Thyroid gland (tissue), 4 donors: ENCODE measurements at places on chromosomes 5 and 9.

DNA sequence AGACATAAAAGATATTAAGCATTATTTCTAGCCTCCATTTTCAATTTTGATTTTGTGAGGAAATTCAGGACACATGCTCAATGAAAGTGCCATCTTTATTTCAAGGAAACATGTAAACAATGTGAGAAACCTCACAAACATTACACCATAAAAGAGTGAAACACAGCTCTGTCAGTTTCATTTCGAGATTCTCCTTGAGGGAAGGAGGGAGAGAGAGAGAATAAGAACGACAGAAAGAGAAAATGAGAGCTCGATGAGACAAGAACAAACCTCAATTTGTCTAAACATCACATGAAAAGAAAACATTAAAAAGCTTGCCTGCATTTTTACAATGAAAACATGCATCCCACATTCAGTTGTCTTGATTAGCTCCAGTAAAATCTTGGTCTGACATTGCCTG lies 553.5 kb upstream of the MEF2C start:
- no peak for DNase-seq

GRCh38 chr9:78235256-78235761 lies 566 bp upstream of the CEP78 start:
- peak; percentile 44 for DNase-seq

GRCh38 chr9:105975886-105976645 lies 281.7 kb downstream of the TMEM38B start:
- no peak for DNase-seq

GRCh38 chr9:124448019-124448418 lies 2.2 kb upstream of the ADGRD2 start:
- DNase-seq, result no peak

DNA sequence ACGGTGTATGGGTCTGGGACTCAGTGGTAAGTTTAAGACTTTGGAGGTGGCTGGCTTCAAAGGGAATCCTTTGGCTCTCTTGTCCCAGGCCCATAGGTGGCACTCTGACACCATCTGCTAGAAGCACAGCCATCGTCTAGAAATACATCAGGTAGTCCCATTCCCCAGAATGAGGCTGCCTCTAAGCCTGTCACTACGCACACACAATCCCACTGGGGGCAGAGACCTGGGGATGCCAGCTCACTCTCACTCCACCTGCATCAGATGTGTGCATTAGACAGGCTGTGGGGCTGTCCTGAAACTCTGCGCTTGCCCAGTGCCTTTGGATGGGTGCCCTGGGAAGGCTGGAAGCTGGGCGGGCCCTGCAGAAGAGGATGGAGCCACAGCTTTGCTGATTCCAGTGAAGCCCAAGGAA lies 127.5 kb upstream of the PANK3 start:
- DNase-seq, result peak; percentile 23

DNA sequence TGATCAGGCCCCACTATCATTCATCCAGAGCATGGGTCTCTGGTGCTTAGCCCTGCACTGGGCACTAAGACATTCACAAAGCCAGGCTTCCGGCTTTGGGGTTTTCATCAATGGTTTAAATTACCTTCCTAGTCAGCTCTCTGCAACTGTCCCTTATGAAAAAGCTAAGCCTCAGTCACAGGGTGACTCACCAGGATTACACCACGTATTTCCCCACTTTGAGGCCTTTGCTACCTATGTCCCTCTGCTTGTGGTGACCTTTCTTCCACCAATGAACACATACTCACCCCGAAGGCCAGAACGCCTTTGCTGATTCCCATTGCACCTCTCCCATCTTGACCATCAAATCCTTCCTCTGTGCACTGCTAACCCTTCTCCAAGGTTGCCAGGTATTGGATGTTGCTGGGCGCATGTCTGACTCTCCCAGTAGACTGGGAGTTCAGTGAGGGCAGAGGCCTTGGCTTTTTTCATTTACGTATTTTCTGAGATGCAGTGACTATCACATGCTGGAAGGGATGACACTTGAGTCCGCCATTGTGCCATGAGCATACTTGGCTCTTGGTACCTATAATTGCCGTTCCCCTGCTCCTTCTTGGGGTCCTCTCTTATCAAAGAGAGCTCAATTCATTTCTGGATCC lies 58.7 kb upstream of the TNFSF8 start:
- no peak for DNase-seq

DNA sequence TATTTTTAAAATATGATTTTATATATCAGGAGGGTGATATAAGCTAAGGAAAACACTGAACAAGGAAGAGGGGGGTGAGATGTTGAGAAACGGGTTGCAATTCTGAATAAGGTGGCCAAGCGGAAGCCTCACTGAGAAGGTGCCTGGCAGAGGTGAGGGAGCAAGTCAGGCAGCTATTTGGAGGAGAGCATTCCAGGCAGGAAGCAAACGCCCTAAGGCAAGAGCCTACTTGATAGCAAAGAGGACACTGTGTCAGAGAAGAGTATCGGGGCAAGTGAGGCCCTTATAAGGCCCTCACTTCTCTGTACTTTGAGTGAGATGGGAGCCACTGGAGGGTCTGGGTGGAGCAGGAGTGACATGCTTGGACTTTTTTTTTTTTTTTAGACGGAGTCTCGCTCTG lies 8.0 kb upstream of the CTNNA1 start:
- no peak for DNase-seq

GRCh38 chr9:7117676-7118561 lies 360.1 kb downstream of the KDM4C start:
- DNase-seq, result no peak

- no peak for DNase-seq
Observed at GRCh38 chr5:61463596-61463995, 131.5 kb downstream of the ZSWIM6 start.

DNA sequence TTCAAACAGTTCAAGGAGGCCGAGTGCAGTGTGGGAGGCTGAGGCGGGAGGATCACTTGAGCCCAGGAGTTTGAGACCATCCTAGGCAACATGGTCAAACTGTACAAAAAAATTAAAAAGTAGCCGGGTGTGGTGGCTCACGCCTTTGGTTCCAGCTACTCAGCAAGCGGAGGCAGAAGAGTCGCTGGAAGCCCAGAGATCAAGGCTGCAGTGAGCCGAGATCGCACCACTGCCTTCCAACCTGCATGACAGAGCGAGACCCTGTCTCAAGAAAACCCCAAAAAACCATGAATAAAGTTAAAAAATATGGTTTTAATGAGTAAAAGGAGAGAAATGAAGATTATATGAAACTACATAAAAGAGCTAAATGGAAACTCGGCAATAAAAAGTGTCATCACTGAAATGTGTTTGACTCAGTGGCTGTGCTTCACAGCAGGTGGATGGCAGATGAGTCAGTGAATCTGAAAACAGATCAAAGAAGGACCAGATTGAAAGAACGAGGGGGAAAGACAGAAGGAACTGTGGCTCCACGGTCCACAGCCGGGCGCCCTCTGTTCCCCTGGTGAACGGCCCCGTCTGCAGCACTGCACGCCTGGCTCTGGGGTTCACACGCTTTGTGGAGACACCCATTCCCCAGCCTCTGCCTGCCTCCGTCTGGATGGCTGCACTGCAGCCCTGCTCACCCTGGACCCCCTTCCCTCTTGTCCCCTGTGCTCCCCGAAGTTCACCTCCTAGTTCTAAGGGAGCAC lies 25.1 kb downstream of the EXD3 start:
- no peak for DNase-seq

GRCh38 chr5:6743161-6743560 lies 29.9 kb downstream of the TENT4A start:
- no peak for DNase-seq

DNA sequence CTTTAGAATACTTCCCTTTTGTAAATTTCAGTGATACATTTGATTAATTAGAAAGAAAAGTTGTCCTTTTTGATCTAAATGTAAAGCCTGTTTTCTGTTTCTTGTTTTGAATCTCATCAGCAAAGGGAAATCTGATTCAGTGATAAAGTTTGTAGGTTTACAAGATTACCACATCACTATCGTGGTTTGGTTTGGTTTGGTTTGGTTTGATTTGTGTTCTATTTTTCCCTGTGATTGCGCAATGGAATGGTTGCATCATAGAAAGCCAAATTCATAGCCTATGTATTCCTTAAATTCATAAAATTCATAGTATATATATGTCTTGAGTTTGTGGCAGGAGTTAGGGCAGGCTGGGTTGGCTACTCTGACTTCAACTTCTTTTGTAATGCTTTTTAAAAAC lies 15.2 kb downstream of the SRFBP1 start:
- DNase-seq, result no peak

DNA sequence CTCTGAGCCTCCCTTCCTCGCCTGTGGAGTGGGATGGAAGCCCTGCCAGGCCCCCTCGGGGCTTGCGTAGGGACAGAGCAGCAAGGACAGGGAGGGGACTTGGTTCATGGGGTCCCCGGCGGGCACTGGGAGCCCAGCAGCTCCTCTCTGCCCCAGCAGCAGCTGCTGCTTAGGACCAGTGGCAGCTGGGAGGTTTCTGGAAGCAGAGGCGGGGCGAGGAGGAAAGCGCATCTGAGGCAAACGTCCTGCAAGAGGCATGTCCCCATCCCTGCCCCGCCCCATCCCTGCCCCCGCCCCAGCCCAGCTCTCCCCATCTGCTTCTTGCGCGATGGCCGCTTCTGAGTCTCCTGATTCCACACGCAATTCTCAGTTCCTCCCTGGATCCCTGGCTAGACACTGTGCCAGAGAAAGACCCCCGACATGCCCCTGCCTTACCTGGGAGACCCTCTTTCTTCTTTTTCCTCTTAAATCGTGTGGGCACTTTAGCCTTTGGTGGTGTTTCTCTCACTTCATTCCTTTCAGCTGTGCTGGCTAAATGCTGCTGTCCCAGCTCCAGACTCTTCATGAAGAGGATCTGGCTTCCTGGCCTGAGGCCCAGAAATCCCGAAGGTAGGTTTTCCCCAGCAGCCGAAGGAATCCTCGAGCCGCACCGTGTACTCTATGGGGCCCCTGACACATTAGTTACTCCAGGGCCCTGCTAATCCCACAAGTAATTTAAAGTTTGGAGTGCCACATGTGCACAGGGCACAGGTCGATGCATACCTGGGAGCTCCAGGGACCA lies 4.4 kb upstream of the OR2S2 start:
- peak; percentile 50 for DNase-seq

DNA sequence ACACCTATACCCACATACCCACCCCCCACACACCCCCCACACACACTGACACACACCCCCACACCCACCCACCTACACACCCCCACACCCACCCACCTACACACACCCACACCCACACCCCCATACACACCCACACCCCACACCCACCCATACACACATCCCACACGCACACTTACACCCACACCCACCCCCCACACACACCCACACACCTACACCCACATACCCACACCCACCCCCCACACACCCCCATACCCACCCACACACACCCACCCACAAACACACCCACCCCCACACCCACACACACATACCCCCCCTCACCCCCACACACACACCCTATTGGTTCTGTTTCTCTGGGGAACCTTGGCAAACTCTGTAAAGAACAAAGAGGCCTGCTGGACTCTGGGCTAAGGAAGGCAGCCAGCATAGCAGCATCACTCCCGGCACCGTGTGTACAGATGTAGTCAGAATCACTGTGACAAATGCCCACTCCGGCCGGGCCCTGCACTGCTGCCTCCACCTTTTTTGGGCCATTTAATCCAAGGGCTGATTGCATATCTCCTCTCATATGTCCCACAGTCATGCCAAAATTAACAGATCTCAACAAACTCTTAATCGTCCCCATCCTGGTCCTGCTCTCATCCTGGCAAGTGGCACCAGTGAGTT lies 42.3 kb downstream of the COL23A1 start:
- DNase-seq, result peak; percentile 52

- DNase-seq, result no peak
Observed at GRCh38 chr9:80957801-80958200, 731.5 kb downstream of the TLE1 start.

DNA sequence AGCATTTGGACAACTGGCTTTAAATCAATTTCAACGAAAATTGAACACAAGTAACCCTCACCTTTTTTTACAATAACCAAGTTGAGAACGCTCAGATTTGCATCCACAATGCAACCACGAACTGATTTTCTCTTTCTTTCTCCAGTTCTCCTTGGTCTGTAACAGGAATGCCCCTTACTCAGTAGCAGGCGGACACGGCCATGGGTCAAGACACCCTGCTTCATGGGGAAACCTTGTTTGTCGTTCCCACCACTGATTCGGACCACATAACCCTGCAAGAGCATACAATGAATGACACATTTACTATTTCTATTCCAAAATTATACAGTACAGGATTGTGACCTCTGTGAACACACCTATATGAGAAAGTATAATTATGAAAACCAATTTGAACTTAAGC lies 1.4 kb downstream of the RPS6 start:
- no peak for DNase-seq

DNA sequence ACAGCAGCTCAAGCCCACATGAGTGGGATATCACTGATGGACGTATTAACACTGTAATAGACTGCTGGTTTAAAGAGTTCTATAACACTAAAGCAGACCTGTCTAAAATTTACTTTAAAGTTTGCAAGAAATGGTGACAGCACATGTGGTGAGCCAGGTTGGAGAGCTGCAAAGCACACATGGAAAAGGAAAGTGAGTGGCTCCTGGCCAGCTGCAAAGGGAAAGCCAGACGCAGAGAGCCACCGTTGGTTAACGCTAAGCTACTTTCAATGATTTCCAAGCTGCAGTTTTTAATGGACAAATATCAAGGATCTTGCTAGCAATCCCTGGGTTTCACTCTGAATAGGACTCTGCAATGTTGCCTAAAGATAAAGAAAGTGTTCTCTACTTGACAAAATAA lies 89.9 kb downstream of the CTNND2 start:
- DNase-seq, result peak; percentile 65

- no peak for DNase-seq
Observed at GRCh38 chr5:116553366-116553765, 21.3 kb downstream of the SEMA6A start.

GRCh38 chr9:121067640-121068039 lies 7.1 kb upstream of the CNTRL start:
- no peak for DNase-seq

- no peak for DNase-seq
Observed at GRCh38 chr5:73370640-73371583, 77.7 kb downstream of the FOXD1 start.
